ENCODE measurements at places on chromosomes 4 and X. TPM values are rescaled to one million over a fixed set of nuclear protein-coding genes. Genes with fewer than 3 reads are reported as not detected.

NHS gene
- 0.38 TPM for polyA plus RNA-seq

WDR17 gene
- polyA plus RNA-seq, result 0.23 TPM

MBNL3 gene
- polyA plus RNA-seq, result 4.4 TPM

CEP44 gene
- 6.9 TPM for polyA plus RNA-seq

MUC7 gene
- polyA plus RNA-seq, result not detected

XK gene
- polyA plus RNA-seq, result 4.3 TPM

PGAM4 gene
- not detected for polyA plus RNA-seq

NPY1R gene
- 0.34 TPM for polyA plus RNA-seq

SMIM31 gene
- not detected for polyA plus RNA-seq

F8A2 gene
- not detected for polyA plus RNA-seq

NAT8L gene
- 0.30 TPM for polyA plus RNA-seq

CXorf49 gene
- not detected for polyA plus RNA-seq

NAAA gene
- 6.0 TPM for polyA plus RNA-seq

HTR2C gene
- not detected for polyA plus RNA-seq

SORBS2 gene
- 473 TPM for polyA plus RNA-seq

CSN1S1 gene
- polyA plus RNA-seq, result not detected

ELOVL6 gene
- 1.2 TPM for polyA plus RNA-seq

DCAF4L1 gene
- polyA plus RNA-seq, result 0.15 TPM

RTL5 gene
- polyA plus RNA-seq, result 1.6 TPM

GLUD2 gene
- 0.72 TPM for polyA plus RNA-seq

GLRA2 gene
- polyA plus RNA-seq, result not detected

MFAP3L gene
- 0.76 TPM for polyA plus RNA-seq

SPOCK3 gene
- 0.15 TPM for polyA plus RNA-seq

GUCY1A1 gene
- 13.2 TPM for polyA plus RNA-seq

AP1AR gene
- polyA plus RNA-seq, result 13.6 TPM

RNF128 gene
- polyA plus RNA-seq, result 0.15 TPM

FGD1 gene
- 4.2 TPM for polyA plus RNA-seq

All from heart left ventricle (tissue), 16 donors.